ENCODE measurements at places on chromosomes 2 and 18.

DNA sequence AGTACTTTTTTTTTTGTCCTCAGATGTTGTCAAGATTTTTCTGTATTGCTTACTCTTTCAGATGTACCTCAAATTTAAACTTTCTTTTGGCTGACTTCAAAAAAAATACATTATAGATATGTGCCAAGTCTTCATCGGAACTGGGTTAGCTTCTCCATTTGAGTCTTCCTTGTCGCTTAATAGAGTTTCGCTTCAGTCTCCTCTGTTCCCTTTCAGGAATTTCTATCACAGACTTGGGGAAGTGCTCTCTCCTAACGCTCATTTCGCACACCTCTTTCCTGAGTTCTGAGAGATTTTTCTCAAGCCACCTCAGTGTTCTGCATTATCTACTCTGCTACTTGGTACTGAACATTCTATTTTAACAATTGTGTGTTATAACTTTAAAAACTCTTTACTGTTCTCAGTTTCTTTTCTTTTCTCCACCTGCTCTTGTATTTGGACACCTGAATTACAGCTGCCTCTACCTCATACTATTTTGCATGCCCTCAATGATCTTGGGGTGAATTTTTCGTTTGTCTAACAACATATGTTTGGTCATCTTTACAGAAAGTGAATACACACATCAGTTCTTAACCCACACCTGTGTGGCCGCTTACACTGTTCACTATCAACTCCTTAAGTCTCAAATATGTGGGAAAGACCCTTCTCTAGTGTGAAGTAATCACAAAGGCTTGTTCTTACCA lies 16.5 kb downstream of the PTPN2 start:
- DNase-seq, result no peak

DNA sequence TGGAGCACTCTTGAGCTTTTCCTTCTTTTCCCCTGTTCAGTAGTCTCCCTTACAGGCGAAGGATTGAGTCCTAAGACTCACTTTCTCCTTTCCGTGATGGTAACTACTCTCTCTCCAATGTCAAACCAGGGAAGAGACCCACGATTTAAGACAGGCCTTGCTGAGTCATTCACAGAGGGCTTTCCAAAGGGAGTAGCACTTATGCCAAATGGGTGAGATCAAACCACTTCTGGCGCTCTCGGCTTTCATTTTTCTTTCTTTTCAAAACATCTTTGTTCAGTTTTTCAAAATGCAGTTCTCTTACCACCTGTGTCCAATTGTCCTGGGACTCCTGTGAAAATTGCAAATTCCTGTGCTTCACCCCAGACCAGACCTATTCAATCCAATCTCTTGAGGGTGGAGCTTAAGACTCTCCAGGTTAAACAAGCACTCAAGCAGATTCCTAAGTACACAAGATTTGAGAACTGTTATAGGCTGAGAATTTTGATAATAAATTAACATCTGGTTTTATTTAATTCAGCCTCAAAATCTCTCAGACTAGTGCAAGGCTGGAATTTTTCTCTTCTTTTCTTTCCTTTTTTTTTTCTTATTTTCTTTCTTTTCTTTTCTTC lies 14.4 kb upstream of the MRPL19 start:
- no peak for DNase-seq

GRCh38 chr2:240143276-240143675 lies 2.8 kb upstream of the OTOS start:
- no peak for DNase-seq

DNA sequence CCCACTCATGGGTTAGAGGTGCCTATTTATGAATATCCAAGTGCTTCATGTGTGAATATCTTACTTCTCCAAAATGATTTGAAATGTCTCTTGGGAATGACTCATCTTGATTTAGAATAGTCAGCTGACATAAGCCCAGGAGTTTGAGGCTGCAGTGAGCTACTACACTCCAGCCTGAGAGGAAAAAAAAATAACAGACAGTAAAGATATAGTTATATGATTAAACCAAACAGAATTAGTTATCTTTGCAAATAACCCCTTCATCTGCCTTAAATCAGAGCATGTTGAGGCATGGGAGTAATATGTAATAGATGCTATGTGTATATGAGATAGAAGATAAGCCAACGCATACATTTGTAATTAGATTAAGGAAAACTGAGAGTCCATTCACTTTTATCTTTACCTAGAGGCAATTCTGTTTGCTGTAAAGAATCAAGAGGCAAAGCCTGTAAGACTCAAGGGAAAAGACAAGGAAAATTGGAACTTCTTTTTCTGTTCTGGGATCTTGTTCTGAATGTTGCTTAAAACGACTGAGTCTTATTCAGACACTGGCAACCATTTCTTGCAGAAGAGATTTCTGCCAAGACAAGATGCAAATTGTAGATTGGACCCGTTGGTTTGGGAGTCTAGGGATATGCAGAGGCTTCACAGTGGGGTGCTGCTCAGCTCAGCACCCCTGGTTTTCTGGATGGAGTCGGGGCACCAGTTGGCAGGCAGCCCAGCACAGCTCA lies 104.4 kb downstream of the LIPG start:
- no peak for DNase-seq

GRCh38 chr2:66437691-66438497 lies 3.0 kb downstream of the MEIS1 start:
- DNase-seq, result no peak

GRCh38 chr18:5142859-5143258 lies 54.2 kb downstream of the AKAIN1 start:
- no peak for DNase-seq

- no peak for DNase-seq
Measured at GRCh38 chr2:166343467-166343866, 32.3 kb downstream of the SCN9A start.

GRCh38 chr2:170679607-170680079 lies 35.5 kb upstream of the SP5 start:
- no peak for DNase-seq

- no peak for DNase-seq
Measured at GRCh38 chr18:9961041-9961440, 47.2 kb downstream of the VAPA start.

DNA sequence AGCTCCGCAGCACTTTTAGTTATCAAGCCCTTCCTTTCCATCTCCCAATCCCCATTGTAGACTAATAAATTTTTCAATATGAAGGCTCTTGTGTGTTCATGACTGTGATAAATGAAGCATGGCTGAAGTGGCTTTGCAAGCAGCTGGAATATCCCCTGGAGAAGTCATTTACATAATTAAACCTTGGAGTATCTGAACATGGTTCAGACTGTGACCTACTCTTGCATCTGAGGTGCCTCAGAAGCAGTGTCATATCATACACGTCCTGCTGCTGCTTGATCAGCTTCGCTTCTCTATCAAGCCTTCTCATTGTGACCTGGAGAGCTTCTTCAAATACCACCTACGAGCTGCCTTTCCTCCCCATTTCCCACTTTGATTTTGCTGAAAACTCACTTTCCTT lies 48.4 kb upstream of the ZNF397 start:
- no peak for DNase-seq

DNA sequence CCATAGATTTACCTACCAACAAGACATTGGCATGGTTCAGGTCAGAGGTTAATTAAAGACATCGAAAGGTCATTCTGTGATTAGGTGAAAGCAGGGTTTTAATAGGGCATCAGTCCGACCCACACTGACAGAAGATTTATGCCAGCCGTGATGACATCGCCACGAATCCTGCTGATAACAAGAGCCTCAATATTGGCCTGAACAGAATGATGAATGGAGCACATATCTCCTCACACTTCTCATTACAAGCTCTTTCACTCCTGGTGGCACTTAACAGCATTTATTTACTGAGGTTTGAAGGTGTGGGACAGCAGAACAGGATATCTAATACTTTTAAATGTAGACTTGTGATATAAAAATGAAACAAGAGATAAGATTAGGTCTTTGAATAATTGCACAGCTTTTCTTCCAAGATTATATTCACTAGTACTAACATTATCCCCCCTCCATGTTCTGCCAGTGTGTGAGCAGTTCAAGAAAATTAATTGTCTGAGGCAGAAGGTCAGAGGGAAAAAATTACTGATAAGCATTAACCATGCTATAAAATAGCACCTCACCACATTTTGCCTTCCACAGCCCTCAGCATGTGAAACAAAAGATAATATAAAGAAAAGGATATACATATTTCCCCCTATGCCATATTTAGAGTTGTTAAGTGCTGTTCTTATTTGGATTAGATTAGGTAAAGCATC lies 23.1 kb upstream of the INSIG2 start:
- no peak for DNase-seq

DNA sequence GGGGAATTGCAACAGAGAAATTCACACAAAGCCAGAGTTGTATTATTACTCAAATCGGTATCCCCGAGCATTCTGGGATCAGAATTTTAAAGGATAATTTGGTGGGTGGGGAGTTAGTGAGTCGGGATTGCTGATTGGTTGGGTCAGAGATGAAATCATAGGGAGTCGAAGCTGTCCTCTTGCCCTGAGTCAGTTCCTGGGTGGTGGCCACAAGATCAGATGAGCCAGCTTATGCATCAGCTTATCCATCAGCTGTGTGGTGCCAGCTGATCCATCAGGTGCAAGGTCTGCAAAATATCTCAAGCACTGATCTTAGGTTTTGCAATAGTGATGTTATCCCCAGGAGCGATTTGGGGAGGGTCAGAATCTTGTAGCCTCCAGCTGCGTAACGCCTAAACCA lies 34.3 kb upstream of the ITM2C start:
- DNase-seq, result no peak

- DNase-seq, result no peak
Measured at GRCh38 chr18:73756256-73757091, 391.2 kb downstream of the FBXO15 start.

DNA sequence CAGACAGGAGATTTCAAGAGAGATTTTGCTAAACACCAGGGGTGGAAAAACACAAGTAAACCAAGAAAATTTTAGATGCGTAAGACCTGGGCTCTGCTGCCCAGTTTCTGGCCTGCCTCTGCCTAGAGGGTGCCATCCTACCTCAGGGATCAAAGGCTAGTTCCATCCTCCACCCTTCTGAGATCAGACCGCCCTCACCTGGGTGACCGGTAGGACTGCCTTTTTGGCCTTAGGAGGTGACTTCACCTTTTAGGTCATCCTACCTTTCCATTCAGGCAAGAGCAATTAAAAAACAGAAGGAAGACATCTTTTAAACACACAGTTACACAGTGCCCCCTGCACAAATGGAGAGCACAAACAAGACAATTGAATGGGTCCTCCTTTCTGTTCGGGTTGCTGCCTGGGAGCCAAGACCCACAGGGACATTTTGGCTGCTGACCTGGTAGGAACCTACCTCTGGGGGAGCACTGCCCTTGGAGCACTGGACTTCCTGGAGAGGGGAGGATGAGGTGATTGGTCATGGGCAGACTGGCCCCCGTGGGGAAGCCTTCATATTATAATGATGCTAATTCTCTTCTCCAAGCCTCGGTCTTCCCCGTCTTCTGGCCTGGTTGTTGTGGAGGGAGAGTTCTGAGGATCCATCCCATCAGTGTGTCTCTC lies 3.1 kb downstream of the PSD4 start:
- DNase-seq, result no peak

DNA sequence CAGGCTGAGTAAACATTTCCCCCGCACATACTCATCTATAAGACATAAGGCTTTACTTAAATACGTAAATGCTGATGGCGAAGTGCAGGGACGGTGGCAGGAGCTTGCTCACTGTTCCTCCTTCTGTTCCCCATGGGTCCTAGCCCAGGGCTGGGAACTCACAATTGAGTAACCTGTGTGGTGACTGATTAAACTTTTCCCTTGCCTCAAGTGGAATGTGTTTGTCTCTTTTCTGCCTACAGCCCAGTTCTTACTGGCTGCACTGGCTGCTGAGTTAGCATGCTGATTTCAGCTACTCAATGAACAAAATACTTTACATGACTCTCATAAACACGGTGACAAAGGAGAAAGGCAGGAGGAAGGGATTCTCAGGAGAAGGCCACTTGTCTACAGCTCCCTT lies 87.3 kb downstream of the MARCO start:
- no peak for DNase-seq

DNA sequence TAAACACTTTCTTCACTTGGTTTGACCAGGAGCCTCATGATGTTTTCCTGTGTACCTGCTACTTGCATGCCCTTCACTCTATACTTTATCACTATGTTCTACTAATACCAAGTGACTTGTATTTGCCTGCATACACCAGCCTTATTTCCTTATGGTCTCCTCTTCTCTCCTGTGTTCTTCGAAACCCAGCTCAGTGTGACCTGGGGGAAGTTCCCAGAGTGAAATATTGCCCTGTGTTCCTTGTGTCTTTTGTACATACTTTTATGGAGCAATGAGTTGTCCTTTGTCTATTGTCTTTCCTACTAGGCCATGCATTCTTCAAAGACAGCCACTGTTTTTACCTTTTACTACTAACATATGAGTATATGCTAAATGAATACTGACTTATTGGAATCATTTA lies 567 bp downstream of the NT5C1B start:
- no peak for DNase-seq

DNA sequence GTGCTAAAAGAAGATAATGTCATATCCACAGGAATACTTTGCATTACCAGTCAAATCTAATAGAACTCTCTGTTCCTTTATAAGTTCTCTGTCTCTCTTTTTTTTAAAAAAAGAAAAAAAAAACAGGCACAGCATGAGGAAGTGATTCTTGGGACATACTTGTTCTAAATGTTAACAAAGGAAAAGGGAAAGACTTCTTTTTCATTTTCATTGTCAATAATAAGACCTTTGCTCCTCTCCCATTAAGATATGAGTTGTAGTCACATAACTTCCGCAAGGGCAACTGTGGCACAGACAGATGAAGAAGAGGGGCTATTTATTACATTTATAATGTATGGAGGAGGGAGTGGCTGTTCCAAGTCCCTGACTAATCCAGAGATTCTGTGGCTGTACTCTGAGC lies 4.7 kb downstream of the CD302 start:
- no peak for DNase-seq

- no peak for DNase-seq
Measured at GRCh38 chr2:137420744-137421143, 543.5 kb upstream of the HNMT start.

DNA sequence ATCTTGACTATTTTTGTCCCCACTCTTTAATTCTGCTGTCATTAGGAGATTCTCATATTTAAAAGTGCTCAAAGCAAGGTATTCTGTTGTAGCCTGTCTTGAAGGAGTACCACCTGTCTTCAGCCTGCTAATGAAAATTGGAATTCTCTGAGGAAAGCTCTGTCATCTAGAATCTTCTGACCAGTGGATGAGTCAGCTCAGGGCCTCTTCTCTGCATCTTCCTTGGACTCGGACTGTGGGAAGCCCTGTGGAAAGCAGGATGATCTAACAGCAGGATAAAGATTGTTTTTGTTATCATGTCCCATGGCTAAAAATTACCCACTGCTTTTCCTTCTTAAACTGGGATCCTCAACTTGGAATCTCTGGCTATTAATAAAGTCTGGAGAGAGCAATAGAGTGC lies 18.7 kb upstream of the TMEM200C start:
- no peak for DNase-seq

- DNase-seq, result no peak
Measured at GRCh38 chr18:7958897-7959146, 391.7 kb downstream of the PTPRM start.

- DNase-seq, result no peak
Measured at GRCh38 chr2:147027436-147027835, 817.4 kb upstream of the ACVR2A start.

All from D341Med (cell line).